ENCODE measurements at places on chromosomes 2 and 18.

DNA sequence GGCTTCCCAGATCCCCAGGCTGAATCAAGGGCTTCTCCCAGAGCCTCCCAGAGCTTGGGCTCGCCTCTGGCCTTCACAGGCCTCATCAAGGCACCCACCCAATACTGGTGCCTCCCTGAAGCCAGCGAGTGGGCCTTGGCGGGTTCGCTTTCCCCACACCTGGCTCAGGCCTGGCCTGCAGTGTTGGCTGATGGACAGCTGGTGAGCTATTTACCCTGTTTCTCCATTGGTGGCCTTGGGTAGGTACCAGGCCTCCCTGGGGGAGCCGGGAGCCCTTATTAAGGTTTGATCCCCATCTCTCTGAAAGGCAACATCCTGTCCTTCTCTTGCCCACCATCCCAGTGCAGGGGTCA is 18.2 kb upstream of the DUSP2 start:
- DNase-seq = no peak

DNA sequence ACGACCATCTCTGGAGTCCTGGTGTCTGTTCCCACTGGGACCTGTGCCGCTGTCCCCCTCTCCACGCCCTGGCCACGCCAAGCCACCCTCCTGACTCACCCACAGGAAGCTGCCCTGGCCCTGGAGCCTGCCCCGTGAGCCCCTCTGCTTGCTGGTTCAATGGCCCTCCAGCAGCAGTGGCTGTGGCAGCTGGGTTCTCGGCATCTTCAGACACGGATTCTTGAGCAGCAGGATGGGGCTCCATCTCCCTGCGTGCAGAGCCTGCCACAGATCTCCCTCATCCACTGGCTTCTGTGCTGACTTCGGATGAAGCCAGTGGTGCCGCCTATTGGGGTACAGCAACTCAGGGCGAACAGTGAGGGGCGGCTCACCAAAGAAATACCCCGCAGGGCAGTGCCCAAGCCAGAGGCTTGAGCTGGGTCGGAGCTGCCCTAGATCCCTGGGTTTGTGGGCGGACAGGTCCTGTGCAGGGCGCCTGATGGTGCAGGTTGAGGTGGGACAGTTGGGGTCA is 14.0 kb downstream of the CAPN10 start:
- no peak for DNase-seq

DNA sequence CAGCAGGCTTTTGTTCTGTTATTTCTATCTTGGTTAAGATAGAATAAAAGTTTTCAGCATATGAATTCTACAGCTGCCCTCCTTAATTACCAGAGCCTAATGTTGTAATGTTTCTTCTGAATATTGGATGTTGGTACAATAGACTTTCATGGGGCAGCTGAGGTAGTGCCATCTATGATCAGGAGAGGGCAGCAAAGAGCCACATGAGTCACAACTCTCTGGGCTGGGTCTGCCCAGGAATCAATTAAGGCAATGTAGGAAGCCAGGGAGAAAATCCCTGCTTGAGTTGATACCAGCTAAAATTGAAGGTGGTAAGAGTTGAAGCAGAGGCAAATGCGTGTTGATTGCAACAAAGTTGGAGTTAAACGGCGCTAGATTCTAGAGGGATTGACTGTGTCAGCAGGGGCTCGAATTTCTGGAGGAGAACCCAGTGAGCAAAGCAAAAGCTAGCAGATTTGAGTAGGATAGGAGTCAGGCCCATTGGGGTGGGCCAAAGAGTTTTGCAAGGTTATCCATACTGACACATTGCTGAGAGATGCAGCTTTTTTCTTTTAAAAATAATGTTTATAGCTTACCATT is 10.6 kb upstream of the MC5R start:
- DNase-seq = no peak

DNA sequence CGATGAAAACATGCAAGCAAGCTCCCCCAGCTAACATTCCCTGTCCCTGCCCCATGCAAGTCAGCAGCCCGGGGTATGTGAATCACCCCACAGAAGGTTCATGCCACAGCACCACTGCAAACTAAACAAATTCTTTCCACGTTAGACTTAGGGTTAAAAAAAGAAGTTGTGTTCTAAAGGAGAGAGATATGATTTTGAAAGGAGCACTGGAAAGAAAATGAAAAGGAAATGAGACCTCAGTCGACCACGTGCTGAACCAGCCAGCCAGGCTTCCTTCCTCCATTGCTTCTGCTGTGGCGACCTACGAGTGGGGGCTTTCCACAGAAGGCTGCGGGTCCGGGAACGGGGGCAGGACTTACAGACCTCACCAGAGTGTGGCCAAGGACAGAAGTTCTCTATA is 52.0 kb downstream of the ARL4C start:
- no peak for DNase-seq

DNA sequence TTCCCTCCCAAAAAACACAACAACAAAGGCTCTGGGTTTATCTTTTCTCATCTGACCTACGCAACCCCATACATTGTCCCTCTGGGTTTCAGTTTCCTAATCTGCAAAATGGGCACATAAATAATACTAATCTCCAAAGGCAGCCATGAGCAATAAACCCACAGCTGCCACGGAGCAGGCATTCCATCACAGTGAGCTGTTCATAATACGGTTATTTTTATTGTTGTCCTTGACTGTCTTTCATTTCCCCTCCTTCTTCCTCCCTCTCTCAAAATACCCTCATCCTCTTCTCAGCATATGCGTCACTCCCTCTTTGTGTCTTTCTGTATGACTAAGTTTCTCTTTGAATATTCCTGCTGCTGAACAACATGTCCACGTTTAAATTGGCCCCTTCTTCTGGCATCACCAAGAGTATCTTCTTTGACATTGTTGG is 129.8 kb upstream of the CAB39 start:
- DNase-seq = no peak

GRCh38 chr2:234793212-234793785 is 158.5 kb upstream of the SH3BP4 start:
- DNase-seq = no peak

DNA sequence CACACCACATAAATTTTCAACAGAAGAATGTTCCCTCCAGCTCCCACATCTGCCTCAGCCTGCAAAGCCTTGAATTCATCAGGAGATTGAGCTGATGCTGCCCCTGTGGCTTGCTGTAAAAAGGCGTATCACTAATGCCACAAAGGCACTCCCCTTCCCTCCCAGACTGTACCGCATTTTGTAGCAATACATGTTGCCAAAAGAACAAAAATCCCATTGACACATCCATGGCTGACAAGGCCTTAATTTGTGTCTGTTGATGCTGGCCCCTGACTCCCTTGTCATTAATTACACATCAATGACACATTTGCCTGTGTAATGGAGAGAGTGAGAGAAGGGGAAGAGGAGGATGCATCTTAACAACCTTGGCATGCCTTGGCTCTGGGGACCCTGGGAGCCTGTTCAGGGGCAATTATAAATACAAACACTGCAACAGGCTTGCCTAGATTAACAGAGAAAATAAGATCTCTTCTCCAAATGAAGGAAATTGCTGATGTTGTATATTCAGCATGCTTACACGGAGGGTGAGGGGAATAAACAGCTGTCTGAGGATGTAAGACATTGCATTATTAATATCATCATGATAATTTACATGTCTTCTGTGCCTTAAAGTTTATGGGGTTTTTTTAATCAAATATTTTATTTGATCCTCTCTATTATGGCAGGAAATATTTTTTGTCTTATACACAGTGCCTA is 264.0 kb downstream of the SUCLG1 start:
- no peak for DNase-seq

GRCh38 chr2:41896186-41896846 is 151.5 kb upstream of the PKDCC start:
- DNase-seq = no peak

DNA sequence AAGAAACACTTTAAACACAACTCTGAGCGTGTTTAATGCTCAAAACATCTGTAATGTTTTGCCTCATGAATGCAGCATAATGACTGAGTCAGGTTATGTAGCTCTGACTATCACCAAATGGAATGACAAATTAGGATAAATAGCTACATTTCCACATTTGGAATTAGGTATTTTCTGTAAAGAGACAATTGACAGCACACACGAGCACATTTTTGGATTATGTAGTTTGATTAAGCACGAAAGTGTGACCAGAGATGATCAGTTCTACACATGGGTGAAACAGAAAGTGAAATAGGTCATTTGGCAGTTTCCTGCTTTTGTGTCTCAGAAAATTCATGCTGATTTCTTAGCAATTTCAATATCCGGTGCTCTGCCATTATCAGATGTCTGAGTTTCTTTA is 29.0 kb downstream of the LPIN1 start:
- DNase-seq = no peak

DNA sequence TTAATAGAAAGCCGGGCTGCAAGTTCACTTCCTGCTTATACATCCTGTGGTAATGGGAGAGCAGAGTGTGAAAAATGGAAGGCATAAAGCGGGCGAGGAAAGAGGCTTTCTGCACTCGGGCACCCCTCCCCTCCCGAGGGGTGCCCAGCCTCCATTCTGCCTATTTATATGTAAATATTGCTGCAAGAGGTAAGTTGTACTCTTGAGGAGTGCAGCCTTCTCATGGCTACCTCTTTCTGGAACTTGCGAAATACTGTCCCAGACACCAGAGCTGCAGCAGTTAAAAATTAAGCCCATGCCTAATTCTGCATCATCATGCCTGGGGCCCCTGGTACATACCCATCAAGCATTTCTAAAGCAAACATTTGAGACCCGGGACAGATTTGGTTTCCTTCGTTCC is 156.0 kb downstream of the GBX2 start:
- DNase-seq = no peak

GRCh38 chr2:9463698-9464034 is 10.7 kb upstream of the IAH1 start:
- peak; percentile 14 for DNase-seq

GRCh38 chr2:179268277-179268925 is 3.8 kb upstream of the SESTD1 start:
- no peak for DNase-seq

DNA sequence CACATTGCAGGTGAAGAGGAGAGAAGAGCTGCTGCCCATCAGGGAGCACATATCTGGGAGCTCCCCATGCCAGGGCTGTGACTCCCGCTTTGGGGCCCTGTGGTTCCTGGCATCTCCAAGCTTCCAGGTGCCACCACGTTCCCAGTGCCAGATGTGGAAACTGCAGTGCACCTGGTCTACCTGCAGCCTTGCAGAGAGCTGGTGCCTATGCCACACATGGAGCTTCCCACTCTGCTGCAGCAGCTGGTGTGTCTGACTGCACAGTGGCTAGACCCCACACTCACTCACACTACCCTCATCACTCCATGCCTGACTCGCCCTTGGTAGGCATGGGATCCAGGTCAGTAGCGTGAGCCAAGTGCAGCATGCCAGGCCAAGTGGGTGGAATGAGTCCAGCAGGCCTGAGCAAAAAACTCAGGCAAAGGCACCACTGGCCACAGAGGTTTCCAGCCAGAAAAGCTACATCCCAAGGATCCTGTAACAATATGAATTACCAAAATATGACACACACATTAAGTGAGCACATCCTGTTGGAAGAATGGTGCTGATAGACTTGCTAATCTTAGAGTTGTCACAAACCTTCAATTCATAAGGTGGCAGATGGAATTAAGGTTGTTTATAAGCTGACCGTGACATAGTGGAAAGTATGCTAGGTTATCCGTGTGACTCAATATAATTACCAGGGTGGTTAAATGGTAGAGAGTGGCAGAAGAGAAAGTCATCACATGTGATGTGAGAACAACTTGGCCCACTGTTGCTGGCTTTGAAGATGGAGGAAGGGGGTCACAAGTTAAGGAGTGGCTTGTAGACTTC is 150.9 kb downstream of the EHBP1 start:
- DNase-seq = no peak

GRCh38 chr2:127950264-127950663 is 64.5 kb upstream of the AMMECR1L start:
- DNase-seq = no peak

DNA sequence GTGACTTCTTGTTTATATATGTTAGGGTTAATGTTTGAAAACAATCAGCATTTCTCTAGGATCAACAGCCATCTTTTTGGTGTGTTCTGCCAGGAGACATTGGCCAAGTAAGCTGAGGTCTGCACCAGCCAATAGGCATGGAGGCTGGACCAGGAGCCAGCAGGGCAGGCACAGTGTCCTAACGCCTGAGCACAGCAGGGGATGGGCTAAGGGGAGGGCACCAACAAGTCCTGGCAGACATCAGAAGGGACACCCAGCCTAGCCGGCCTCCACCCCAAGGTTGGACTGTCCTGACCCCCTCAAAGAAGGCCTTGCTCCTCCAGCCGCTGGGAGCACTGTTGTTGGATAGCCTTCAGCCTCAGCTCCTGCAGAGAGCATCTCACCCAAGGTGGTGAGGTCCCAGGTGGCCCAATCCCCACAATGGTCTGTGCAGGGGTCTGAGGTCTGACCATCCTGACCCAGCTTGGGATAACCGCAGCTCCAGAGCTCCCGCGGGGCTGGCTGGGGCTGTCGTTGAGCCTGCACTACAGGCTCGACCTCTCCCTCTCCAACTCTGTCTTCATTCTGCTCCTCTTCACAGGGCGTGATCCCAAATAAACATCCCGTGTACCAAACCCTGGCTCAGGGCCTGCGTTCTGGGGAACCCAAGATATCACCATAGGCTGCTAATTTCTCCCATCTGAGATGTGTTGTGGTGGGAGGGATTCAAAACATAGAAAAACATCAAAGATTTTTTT is 8.1 kb downstream of the TEX44 start:
- no peak for DNase-seq

DNA sequence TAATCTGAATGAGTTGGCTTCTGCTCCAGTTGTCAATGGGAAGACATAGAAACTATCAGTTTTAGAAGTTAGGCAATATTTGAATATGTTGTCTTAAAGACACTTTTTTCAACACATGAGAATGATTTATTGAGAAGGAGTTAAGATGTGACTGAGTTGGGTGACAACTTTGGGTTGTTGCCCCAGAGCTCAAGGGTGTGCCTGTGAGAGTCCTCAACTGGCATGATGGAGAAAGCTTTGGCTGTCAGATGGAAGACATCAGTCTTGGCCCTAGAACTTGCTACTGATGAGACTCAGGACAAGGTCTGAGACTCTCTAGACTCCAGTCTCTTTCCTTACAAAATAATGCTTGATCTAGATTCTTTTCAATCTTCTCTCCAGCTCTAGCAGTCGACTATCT is 69.0 kb upstream of the CTAGE1 start:
- no peak for DNase-seq

DNA sequence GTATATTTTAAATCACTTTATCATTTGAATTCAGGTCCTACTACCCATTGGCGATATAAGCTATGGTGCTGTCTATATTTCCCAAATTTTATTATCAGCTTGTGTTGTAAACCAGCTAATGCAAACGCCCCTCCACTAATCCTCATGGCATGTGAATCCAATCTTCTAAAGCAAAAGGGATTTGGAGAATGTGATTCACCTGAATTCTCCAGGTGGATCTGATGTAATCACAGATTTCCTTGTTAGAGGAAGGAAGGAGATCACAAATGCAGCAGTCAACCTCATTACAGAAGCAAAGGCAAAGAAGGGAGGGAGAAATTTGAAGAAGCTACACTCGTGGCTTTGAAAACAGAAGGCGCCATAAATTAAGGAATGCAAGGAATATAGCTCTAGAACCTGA is 431.1 kb upstream of the CDH19 start:
- DNase-seq = no peak

GRCh38 chr2:183521911-183522310 is 397.7 kb downstream of the NUP35 start:
- DNase-seq = no peak

GRCh38 chr18:58337686-58338085 is 291.2 kb downstream of the ALPK2 start:
- no peak for DNase-seq

Data from hematopoietic multipotent progenitor cell (in vitro differentiated cells).